ENCODE measurements at places on chromosomes 11 and 22. TPM values are rescaled to one million over a fixed set of nuclear protein-coding genes. Genes with fewer than 3 reads are reported as not detected.

DNA sequence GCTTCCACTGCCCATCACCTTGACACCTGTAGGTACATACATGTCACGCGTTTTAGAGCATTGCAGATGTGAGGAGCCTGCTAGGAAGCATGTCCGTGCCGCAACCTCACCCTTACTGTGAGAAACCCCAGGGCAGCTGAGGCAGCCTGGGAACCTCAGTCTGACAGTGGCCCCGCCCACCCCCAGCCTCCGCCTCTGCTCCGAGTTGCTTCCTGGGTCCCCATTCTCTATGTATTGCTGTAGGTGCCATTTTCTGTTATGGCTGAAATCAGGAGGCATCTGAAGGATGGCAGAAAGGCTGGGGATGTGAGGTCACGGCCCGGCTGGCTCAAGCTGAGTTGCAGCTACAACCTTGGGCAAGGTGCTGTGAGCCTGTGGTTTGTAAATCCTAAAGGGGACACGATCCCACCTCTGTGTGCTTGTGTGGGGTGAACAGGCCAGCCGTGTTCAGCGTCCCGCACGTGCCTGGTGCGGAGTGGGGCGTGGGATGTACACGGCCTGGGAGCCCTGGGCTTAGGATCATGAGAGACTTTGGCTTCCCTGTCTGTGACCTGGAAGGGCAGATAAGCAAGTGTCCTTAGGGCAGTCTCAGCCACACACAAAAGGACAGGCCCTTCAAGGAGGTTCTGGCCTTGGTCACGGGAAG lies 102.7 kb downstream of the PHF21B start:
- no peaks in the 10 kb centered on the region for H3K27me3 ChIP-seq
- no peak overlapping the region for H3K27ac ChIP-seq
- no peaks in the 10 kb centered on the region for H3K36me3 ChIP-seq
- no peaks in the 10 kb centered on the region for H3K4me1 ChIP-seq

EIF3L gene
- total RNA-seq, result 407 TPM

KRTAP5-1 gene
- not detected for total RNA-seq

GRCh38 chr11:9367551-9367950 lies 16.9 kb upstream of the IPO7 start:
- peak; percentile 60 for DNase-seq
- no peak overlapping the region for H3K4me3 ChIP-seq
- H3K4me1 ChIP-seq, result peaks cover 21% of the 10 kb centered on the region
- no peaks in the 10 kb centered on the region for H3K36me3 ChIP-seq
- no peak overlapping the region for H3K27ac ChIP-seq

- DNase-seq, result no peak
- no peaks in the 10 kb centered on the region for H3K4me1 ChIP-seq
- peaks cover 45% of the 10 kb centered on the region for H3K36me3 ChIP-seq
- peak overlapping the region; percentile 85 for H3K27ac ChIP-seq
- H3K4me3 ChIP-seq, result no peak overlapping the region
- H3K27me3 ChIP-seq, result no peaks in the 10 kb centered on the region
These were observed 23.8 kb downstream of the MYBPC3 start for GRCh38 chr11:47328449-47329390.

PIH1D2 gene
- 1.3 TPM for total RNA-seq

- H3K36me3 ChIP-seq, result peaks cover 13% of the 10 kb centered on the region
- no peak for DNase-seq
- no peak overlapping the region for H3K27ac ChIP-seq
- no peaks in the 10 kb centered on the region for H3K27me3 ChIP-seq
- H3K4me3 ChIP-seq, result no peak overlapping the region
These were observed 12.4 kb upstream of the SERPIND1 start for GRCh38 chr22:20761536-20761935.

TSPAN32 gene
- 22.4 TPM for total RNA-seq

TMEM86A gene
- total RNA-seq, result 4.1 TPM

- no peaks in the 10 kb centered on the region for H3K36me3 ChIP-seq
- no peaks in the 10 kb centered on the region for H3K4me1 ChIP-seq
- no peak overlapping the region for H3K27ac ChIP-seq
- DNase-seq, result no peak
- H3K4me3 ChIP-seq, result no peak overlapping the region
These were observed 132.1 kb upstream of the PAX6 start for GRCh38 chr11:31943056-31943780.

- no peaks in the 10 kb centered on the region for H3K36me3 ChIP-seq
- no peaks in the 10 kb centered on the region for H3K4me1 ChIP-seq
- DNase-seq, result no peak
- no peak overlapping the region for H3K27ac ChIP-seq
- no peak overlapping the region for H3K4me3 ChIP-seq
These were observed 28.8 kb downstream of the TOB2 start for GRCh38 chr22:41417622-41418390.

DNA sequence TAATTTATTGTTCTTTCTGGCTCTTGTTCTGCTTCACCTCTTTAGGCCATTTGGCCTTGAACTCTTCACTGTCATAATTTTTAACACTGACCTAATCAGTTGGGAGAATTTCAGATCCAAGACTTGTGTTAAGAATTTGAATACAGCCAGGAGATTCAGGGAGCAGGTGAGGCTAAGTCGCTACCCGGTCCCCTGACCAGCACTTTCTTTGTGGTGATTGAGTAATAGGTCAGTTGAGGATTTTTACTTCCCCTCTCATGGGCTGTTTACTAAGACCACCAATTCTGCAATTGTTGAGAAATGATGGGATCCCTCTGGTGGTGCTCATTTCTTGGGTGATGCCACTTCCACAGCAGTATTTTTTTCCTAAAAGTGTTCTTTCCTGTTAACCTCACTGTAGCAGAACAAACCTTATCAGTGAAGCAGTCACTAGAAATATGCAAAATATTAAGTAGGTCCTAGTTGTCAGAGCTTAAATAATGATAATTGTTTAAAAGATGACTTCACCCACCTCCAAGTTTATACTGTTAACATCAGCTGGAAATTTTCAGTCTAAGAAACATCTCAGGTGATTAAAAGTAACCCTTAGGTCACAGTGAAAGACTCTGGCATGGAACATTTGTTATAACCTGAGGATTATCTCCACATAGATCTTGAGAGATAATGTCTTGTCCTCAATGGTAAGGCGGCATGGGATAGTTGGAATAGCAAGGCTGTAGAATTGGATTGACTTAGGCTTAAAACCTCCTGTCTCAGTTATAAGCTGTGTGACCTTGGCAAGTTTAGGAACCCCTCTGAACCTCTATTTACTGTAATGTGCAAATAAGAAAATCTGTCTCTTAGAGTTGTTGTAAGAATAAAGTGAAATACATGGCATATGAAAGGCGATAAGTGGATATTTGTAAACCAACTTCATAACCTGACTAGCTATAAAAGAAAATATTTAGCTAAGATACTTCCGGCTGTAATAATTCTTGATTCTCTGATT lies 41.3 kb downstream of the POLD3 start:
- H3K27ac ChIP-seq, result no peak overlapping the region
- no peaks in the 10 kb centered on the region for H3K27me3 ChIP-seq
- no peak for DNase-seq
- no peaks in the 10 kb centered on the region for H3K4me1 ChIP-seq
- H3K4me3 ChIP-seq, result no peak overlapping the region

NPTXR gene
- 15.1 TPM for total RNA-seq

DNA sequence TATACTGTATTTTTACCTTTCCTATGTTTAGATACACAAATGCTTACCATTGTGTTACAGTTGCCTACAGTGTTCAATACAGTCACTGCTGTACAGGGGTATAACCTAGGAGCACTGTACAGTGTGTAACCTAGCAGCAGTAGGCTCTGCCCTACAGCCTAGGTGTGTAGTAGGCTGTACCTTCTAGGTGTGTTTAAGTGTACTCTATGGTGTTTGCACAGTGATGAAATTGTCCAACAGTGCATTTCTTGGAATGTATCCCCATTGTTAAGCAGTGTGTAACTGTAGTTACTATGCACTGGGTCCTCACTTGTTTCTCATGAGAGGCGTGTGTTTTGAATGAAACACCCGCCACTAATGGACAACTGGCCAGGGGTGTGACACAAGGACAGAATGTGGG lies 269.0 kb downstream of the OPCML start:
- no peak overlapping the region for H3K4me3 ChIP-seq
- H3K27ac ChIP-seq, result no peak overlapping the region
- H3K36me3 ChIP-seq, result no peaks in the 10 kb centered on the region
- H3K4me1 ChIP-seq, result no peaks in the 10 kb centered on the region
- DNase-seq, result no peak

DNA sequence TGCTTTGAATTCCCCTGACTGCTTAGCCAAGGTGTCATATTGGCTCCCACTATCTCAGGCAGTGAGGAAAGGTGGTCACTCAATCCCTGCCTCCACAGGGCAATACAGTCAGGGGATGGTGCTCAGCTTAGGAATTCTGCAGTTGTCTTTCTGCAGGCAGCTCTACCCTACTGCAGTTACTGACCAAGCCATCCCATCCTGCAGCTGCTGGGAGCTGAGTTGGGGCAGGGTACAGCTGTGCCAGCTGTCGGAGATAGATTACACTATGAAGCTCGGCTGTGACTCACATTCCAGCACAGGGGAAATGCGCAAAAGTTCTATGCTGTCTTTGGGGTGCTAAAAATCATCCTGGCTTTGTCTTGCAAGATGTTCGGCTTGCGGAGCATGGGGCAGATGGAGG lies 4.4 kb upstream of the DAGLA start:
- H3K27ac ChIP-seq, result no peak overlapping the region
- no peaks in the 10 kb centered on the region for H3K36me3 ChIP-seq
- H3K4me1 ChIP-seq, result no peaks in the 10 kb centered on the region
- peaks cover 2% of the 10 kb centered on the region for H3K27me3 ChIP-seq
- no peak for DNase-seq

DEUP1 gene
- 0.27 TPM for total RNA-seq

- DNase-seq, result no peak
- no peak overlapping the region for H3K27ac ChIP-seq
- no peaks in the 10 kb centered on the region for H3K27me3 ChIP-seq
- H3K4me1 ChIP-seq, result no peaks in the 10 kb centered on the region
- no peaks in the 10 kb centered on the region for H3K36me3 ChIP-seq
These were observed 48.6 kb downstream of the SYT9 start for GRCh38 chr11:7300281-7300680.

All from cardiac muscle cell (in vitro differentiated cells and primary cell).